NCI-H510A (cell line): ENCODE measurements at places on chromosomes 16 and 17.

GRCh38 chr16:79355600-79356358 is 244.8 kb downstream of the MAF start:
- no peak for DNase-seq

DNA sequence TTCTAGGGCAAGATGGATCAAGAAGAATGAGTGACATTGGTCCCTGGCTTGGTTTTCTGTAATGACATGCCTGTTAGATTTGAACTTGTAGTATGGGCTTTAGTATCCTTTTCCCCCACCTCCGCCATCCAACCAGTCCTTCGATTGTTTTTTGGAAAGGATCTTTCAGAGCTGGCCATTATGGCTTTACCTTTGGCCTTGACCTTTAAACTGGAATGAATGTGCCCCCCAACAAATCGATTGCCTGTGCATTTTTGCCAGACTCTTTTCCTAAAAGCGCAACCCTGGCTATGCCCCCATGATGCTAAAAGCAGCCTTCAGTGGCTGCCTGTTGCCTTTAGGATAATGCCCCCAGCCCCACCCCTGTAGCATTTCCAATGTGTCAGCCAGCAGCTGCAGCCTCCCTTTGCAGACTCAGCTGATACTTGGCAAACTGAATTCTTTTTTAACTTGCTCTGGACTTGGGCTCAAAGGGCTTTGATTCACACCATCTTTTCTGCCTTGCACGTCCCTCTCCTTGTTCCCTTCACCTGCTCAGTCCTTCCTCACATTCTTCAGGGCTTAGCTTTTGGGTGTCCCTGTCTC is 4.0 kb downstream of the GPRC5C start:
- no peak for DNase-seq

- no peak for DNase-seq
These were observed 377.1 kb downstream of the CNTNAP4 start for GRCh38 chr16:76654088-76654820.

GRCh38 chr17:39306509-39307212 is 80.9 kb upstream of the STAC2 start:
- no peak for DNase-seq

DNA sequence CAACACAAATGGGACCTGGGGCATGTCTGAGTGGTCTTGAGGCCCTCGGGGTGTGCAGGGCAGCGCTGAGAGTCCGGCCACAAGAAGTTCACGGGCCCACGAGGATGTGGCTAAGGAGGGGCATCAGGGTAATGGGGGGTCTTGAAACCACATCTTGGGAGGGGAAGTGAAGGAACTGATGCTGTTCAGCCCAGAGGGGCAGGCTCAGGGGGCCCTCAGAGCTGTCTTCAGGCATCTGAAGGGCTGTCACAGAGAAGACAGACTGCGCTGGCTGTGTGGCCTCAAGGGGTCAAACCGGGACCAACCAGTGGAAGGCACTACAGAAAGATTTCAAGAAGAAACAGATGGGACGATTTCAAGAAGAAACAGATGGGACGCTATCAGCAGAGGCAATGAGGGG is 45.1 kb downstream of the ZNF423 start:
- no peak for DNase-seq

DNA sequence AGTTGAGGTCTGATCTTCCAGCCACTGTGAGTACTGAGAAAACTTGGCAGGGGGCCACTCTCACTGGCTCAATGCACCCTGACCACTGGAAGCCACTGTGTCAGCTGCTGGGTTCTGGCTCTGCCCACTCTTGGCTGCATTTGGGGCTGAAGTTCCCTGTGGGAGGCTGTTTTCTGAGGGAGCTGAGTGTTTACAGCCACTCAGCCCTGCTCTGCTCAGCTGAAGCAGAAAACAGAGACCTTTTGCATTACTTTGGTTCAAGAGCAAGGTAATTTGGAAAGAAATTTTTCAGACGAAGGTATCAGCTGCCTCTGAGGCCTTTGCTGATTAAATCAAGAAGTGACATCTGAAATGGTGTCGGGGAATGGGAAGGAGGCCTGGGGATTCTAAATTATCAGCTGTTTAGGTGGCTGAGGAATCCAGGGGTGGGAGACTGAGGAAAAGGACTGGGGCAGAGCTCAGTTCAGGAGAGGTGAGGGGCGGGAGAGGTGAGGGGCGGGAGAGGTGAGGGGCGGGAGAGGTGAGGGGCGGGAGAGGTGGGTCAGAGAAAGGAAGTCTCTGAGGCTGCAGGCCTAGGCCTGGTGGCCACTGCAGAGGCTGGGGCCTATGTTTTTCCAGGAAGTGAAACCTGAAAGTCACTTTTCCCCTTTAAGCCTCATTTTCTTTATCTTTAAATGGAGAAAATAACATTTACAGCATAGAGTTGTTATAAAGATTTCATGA is at the start of gene ACSM5:
Gene ACSM5, plus strand, starts transcription at position 137 of the 723 bp plus-strand sequence. CDS start 1,951 bp downstream, outside the sequence.
- no peak for DNase-seq

GRCh38 chr16:3857189-3858043 is 23.1 kb downstream of the CREBBP start:
- DNase-seq: no peak

GRCh38 chr17:5115673-5116651 is at the start of gene USP6:
USP6 (plus strand) TSS chr17:5116032; CDS start chr17:5130368, 14,336 bp downstream.
- DNase-seq: no peak

GRCh38 chr17:51228161-51228560 is 31.7 kb downstream of the MBTD1 start:
- DNase-seq: no peak

GRCh38 chr16:48623304-48624016 is 13.5 kb upstream of the N4BP1 start:
- DNase-seq: peak; percentile 81

DNA sequence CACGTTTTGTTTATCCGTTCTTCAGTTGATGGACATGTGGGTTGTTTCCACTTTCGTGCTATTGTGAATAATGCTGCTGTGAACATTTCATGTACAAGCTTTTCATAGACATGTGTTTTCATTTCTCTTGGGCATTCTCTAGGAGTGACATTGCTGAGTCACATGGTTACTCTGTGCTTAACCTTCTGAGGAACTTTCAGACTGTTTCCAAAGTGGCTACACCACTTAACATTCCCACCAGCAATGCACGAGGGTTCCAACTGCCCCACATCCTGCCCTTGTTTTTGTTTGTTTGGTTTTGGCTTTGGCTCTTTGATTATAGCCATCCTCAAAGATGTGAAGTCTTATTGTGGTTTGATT is 14.2 kb upstream of the PEMT start:
- no peak for DNase-seq
